SW 1271 (cell line): ENCODE measurements at places on chromosomes 5 and 9.
A peak's percentile ranks its signal among the peaks of the same experiment; 100 is the strongest.

DNA sequence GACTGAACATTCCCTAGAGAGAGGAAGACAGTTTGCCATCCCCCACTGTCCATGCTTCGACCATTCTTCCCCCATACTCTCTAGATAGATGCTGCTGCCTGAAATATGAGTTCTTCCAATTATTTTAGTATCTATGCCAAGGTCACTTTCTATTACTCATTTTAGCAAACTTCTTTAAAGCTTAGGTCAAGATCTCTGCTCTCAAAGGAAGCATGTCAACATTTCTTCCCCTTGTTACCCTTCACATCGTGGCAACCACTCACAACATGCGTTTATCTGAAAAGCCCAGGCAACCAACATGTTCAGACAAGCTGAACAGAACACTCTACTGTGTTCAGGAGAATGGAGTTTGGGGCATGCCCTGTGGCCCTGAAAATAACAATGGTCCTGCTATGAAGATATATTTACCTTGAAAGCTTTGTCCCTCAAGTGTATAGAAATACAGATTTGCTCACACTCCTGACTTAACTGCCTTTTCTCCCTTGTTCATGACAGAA is 138.4 kb upstream of the KIF2A start:
- DNase-seq, result no peak

GRCh38 chr5:180332051-180332517 is 21.1 kb downstream of the GFPT2 start:
- DNase-seq, result no peak

- no peak for DNase-seq
Observed at GRCh38 chr5:117020999-117021398, 446.4 kb upstream of the SEMA6A start.

GRCh38 chr9:132268725-132269352 is 85.9 kb downstream of the SETX start:
- DNase-seq, result peak; percentile 19

GRCh38 chr9:18605766-18606180 is 131.8 kb downstream of the ADAMTSL1 start:
- DNase-seq, result no peak

GRCh38 chr9:124218987-124219461 is 38.7 kb upstream of the NEK6 start:
- no peak for DNase-seq

DNA sequence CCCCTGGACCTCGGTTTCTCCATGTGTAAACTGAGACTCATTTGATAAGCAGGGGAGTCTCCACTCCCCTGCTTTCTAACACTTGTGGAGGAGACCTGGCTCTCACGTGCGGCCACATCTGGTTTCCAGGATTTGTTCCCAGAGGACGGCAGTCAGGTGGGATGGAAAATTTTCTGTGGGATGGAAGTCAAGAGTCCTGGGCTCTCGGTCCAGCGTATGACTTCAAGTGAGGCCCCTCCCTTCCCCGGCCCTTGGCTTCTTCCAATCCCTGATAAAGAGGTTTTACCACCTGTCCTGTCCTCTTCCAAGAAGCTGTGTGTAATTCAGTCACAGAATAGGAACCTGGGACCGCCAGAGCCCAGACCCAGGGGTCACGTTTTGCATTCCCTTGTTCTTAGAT is 35.0 kb downstream of the TMOD1 start:
- no peak for DNase-seq

DNA sequence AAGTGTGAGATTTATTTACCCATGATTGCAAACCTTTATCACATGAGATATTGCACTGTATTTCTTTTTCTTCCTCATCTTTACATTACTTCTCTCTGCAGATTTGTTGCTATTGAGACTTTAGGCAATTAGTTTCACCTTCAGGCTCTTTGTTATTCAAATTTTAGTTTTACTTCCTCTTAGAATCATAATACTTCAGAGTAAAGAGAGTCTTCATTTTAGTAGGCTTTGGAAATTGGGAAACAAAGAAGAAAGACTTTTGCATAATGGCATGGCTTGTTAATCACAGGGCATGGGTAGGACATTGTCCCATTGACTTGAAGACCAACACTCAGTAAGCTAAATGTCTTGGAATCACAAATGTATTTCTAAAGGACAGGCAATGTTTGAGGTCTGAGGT is 1.2 kb upstream of the PCDHGA5 start:
- no peak for DNase-seq

- no peak for DNase-seq
Observed at GRCh38 chr9:117828466-117828865, 124.3 kb downstream of the TLR4 start.

GRCh38 chr5:176373100-176373818 is 8.0 kb downstream of the ARL10 start:
- DNase-seq, result no peak

DNA sequence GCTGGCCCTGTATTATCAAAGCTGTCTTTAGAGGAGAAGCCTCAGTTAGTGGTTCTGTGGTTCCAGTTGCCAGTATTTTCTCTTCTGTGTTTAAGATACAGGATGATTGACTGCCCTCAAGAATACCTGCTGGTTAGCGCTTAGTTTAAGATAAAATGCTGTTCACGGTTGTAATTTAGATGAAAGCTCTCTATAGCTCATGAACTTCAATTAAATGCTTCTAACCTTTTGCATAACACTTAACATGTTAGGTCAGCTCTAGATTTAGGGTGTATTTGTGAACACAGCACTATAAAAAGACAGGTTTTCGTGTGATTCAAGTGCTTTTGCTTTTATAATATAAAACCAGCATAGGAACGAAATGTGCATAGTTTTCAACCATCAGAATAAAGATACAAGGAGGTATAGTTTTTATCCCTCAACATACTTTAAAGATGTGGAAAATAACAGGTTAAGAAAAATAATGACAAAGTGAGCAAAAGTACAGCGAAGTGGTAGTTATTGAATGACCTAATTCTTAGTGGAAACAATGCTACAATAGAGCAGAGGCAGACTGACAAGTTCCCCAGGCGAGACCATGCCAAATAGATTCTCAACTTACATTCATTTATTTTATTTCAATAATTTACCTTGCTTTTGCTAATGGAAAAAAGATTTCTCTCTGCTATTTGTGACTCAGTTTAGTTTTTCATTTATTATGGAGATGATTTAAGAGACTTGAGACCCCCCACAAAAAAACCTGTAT is 602.6 kb upstream of the DMAC1 start:
- DNase-seq, result no peak

- no peak for DNase-seq
Observed at GRCh38 chr5:125295405-125295872, 549.0 kb upstream of the ZNF608 start.

DNA sequence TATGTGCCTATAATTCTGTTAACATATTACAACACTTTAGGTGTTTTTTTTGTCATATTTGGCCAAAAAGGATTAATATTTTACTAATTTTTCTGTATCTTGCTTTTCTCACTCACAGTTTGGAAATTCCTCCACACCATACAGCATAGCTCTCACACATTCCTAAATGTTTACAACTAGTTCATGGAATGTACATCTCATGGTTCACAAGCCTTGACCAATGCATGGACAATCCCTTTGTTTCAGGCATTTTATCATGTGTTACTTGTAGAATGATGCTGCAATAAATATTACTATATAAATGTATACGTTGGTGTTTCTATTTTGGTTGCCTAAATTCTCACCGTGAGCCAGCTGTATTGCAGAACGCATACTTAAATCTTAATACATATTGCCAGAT is 80.5 kb upstream of the SPATA31C2 start:
- DNase-seq, result no peak

GRCh38 chr5:159512064-159512463 is 181.8 kb upstream of the IL12B start:
- DNase-seq, result no peak

DNA sequence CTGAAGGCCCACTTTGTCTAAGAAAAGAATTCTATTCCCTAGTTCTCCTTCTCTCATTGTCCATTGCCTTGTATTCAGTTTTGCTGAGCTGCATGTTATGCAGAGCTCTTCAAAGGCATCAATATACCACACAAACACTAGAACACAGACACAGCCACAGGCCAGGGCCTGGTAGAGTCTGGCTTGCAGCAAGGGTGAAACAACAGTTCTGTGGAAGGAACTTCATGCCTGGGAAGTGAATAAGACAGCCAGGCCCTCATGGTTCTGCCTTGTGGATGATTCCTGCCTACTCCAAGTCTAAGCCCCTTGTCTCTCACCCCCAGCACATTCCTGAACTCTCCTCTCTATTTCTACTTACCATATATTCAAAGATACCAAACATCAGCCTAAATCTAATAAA is 30.8 kb downstream of the KLHL3 start:
- no peak for DNase-seq

GRCh38 chr5:128228521-128228920 is 145.0 kb downstream of the SLC12A2 start:
- DNase-seq, result no peak

- no peak for DNase-seq
Observed at GRCh38 chr9:34271265-34272006, 57.6 kb downstream of the KIF24 start.

DNA sequence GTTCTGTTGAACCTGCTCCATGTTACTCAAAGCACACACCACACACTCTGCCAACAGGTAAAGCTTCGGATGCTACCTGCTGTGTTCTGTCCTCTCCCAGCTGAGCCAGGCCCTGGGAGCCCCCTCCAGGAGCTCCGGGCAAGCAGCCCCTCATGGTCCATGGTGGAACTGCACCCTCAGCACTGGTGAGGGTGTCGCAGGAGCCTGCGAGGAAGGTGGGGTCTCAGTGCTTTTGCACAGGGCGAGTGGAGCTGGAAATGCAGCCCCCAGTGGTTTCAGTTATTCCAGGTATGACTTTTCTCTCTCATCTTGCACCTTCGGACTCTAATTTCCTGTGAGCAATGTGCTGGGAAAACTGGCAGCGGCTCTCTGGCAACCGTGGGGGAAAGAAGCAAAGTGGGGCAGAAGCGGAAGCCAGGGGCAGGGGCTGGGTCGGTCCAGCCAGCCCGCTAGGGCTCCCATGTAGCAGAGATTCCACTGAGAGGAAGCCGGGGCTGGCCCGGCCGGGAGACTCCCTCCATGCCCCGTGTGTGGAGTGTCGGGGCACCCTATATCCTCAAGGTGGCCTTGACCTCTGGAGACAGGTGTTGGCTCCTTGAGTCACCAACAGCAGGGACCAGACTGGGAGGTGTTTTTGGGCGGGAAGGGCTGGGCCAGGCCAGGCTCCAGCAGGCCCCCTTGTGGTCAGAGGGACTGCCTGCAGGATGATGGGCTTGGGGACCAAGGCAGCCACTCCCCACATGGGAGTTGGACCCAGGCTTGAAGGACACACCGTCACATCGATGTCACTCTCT is 75.6 kb upstream of the PRSS3 start:
- no peak for DNase-seq

- no peak for DNase-seq
Observed at GRCh38 chr9:127676638-127677037, 30.1 kb upstream of the CFAP157 start.

GRCh38 chr5:148746826-148747535 is 79.4 kb upstream of the ADRB2 start:
- no peak for DNase-seq

GRCh38 chr5:154516475-154516874 is 38.4 kb upstream of the HAND1 start:
- no peak for DNase-seq

DNA sequence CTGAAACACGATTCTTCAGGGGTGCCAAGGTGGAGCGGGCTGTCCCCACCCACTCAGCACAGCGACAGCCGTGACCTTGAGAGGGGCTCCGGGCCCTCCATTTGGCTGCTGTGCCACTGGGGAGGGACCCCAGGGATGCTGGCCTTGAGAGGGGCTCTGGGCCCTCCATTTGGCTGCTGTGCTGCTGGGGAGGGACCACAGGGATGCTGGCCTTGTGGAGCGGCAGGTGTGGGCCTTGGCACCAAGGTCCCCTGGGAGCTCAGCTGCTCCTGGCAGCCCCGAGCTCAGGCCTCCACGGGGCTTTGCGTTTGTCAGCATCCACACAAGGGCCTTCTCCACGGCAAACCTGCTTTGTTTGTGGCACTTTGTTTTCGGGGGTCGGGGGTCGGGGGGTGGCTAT is 137.6 kb upstream of the LPCAT1 start:
- DNase-seq, result no peak

DNA sequence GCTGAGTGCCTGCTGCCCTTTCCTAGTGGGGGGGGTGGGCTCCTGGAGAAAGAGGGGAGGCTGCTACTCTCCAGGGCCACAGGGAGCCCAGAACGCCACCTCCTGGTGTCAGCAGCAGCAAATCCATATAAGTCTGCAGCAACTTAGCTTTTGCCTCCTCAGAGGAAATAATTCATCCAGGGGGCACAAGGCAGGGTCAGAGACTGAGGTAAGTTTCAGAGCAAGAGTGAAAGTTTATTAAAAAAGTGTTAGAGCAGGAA is 4.0 kb upstream of the CLPTM1L start:
- DNase-seq, result no peak

DNA sequence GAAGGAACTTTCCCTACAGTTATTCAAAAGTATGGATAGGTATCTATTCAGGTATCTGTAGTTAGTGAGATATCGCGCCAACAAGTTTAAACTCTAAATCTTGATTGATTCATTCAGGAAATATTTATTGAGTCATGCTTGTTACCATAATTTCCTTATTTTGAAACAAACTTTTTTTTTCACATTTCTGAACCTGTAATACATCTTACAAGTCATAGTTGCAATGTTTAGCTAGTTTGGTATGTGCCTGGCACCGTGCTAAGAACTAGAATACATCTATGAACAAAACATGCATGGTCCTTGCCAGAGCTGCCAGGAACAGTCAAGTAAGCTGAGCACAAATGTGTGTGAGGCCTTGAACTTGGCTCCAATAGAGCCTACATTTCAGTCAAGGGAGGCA is 226.4 kb downstream of the PCSK5 start:
- no peak for DNase-seq
